ENCODE measurements at places on chromosomes 12 and 14. TPM values are rescaled to one million over a fixed set of nuclear protein-coding genes. Genes with fewer than 3 reads are reported as not detected.

Gene STYK1
- not detected for total RNA-seq

GRCh38 chr14:29636870-29637269 lies 290.8 kb downstream of the PRKD1 start:
- H3K36me3 ChIP-seq, result no peaks in the 10 kb centered on the region
- no peaks in the 10 kb centered on the region for H3K4me1 ChIP-seq
- no peak overlapping the region for H3K4me3 ChIP-seq
- H3K27me3 ChIP-seq, result no peaks in the 10 kb centered on the region

- no peaks in the 10 kb centered on the region for H3K36me3 ChIP-seq
- DNase-seq, result no peak
- no peaks in the 10 kb centered on the region for H3K4me1 ChIP-seq
Measured at GRCh38 chr14:90444077-90444696, 47.4 kb downstream of the CALM1 start.

GRCh38 chr12:60071759-60072191 lies 475.9 kb downstream of the SLC16A7 start:
- no peaks in the 10 kb centered on the region for H3K27me3 ChIP-seq
- H3K27ac ChIP-seq, result no peak overlapping the region
- H3K36me3 ChIP-seq, result no peaks in the 10 kb centered on the region
- H3K4me1 ChIP-seq, result no peaks in the 10 kb centered on the region
- H3K4me3 ChIP-seq, result no peak overlapping the region
- DNase-seq, result no peak

GRCh38 chr14:74326369-74327152 lies 21.7 kb upstream of the VRTN start:
- H3K36me3 ChIP-seq, result no peaks in the 10 kb centered on the region
- H3K4me1 ChIP-seq, result no peaks in the 10 kb centered on the region
- no peak overlapping the region for H3K27ac ChIP-seq
- H3K27me3 ChIP-seq, result peaks cover 6% of the 10 kb centered on the region
- H3K4me3 ChIP-seq, result no peak overlapping the region

Gene PLXNC1
- 27.0 TPM for total RNA-seq

DNA sequence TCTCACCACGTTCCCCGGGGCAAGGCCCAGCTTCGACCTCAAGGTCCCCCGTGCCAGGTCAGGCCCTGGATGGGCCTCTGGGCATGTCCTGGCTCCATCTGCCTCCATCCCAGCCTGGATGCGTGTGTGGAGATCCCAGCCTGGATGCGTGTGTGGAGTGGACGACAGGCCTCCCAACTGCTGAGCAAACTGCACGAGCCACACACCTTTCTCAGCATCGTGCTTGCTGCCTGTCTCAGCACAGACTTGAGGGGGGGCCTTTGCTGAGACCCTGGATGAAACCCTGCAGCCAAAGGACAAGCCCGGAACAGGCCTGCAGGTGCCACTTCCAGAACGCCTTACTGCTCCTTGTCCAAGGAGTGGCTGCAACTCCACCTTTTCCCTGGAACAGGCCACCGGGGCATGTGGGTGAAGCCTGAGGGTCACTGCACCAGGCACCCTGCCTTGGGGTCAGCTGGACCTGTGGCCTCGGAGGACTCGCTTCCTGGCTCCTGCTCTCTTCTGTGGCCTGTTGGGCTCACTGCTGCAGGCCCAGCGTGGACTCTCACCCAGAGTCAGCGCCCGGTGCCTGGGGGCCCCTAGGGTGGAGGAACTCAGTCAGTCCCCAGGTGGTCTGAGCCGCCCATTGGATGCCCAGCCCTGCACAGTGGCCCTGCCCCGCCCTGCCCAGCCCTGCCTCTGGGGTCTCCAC lies 176.0 kb downstream of the KIF26A start:
- H3K36me3 ChIP-seq, result no peaks in the 10 kb centered on the region
- H3K4me3 ChIP-seq, result no peak overlapping the region
- H3K4me1 ChIP-seq, result no peaks in the 10 kb centered on the region
- H3K27me3 ChIP-seq, result no peaks in the 10 kb centered on the region
- no peak overlapping the region for H3K27ac ChIP-seq
- peak; percentile 4 for DNase-seq

Gene KRT72
- not detected for total RNA-seq

DNA sequence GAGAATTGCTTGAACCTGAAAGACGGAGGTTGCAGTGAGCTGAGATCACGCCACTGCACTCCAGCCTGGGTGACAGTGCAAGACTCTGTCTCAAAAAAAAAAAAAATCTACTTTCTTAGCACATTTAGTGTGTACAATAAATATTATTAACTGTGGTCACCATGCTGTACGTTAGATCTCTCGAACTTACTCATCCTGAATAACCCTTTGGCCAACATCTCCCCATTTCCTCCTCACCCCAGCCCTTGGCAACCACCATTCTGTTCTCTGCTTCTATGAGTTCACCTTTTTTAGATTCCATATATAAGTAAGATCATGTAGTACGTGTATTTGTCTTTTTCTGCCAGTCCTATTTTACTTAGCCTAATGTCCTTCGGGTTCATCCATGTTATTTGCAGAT lies 13.4 kb downstream of the FUT8 start:
- no peak for DNase-seq
- H3K36me3 ChIP-seq, result peaks cover 31% of the 10 kb centered on the region
- H3K27me3 ChIP-seq, result no peaks in the 10 kb centered on the region

DNA sequence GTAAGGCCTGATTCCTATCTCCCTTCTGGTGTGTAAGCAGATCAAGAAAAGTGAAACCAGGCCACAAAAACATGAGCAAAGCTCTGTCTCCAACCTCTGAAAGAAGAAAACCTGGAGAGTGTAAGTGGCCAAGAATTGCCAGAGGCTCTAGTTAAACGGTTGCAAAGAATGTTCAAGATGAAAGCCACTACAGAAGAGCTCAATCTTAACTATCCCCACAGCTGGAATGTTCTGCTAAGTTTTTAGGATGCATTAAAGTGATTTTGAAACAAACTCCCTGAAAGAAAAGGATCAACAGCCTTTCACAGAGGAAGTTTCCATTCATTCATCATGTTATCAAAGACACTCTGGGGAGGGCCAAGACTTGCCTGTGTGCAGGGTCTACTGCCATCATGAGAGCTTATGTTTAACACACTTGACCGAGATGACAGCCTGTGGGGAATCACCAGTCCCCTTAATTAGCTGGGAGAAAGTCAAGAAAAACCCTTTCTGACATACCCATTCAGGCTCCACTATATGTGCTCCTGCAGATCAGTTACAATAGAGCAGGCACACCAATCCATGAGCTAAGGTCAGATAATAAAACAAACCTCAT lies 128.0 kb upstream of the OVCH1 start:
- no peak overlapping the region for H3K4me3 ChIP-seq
- H3K27ac ChIP-seq, result no peak overlapping the region
- H3K4me1 ChIP-seq, result no peaks in the 10 kb centered on the region
- no peaks in the 10 kb centered on the region for H3K27me3 ChIP-seq
- no peaks in the 10 kb centered on the region for H3K36me3 ChIP-seq

- peaks cover 7% of the 10 kb centered on the region for H3K4me1 ChIP-seq
- H3K27me3 ChIP-seq, result peaks cover 24% of the 10 kb centered on the region
- peak overlapping the region; percentile 83 for H3K4me3 ChIP-seq
- H3K36me3 ChIP-seq, result no peaks in the 10 kb centered on the region
- no peak for DNase-seq
- H3K27ac ChIP-seq, result no peak overlapping the region
Measured at GRCh38 chr14:34060651-34060999, 109.8 kb upstream of the EGLN3 start.

DNA sequence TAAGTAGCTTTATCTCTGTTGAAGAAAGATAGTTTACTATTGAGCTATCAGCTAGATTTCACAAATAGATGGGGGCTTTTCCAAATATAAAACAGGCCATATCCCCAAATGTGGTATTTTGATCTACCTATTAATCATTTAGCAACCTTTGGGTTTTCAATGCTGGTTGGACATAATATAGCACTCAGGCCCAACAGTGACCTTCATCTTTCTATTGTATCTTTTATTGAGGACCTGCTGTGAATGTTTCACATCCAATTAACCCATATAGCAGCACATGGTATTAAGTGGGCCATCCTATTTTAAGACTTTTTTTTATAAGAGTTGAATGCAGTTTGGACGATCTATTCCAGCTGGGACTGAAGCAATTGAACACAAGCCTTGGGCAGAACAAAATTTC lies 10.0 kb upstream of the NR1H4 start:
- DNase-seq, result no peak
- H3K27me3 ChIP-seq, result no peaks in the 10 kb centered on the region
- H3K4me1 ChIP-seq, result no peaks in the 10 kb centered on the region
- no peaks in the 10 kb centered on the region for H3K36me3 ChIP-seq

DNA sequence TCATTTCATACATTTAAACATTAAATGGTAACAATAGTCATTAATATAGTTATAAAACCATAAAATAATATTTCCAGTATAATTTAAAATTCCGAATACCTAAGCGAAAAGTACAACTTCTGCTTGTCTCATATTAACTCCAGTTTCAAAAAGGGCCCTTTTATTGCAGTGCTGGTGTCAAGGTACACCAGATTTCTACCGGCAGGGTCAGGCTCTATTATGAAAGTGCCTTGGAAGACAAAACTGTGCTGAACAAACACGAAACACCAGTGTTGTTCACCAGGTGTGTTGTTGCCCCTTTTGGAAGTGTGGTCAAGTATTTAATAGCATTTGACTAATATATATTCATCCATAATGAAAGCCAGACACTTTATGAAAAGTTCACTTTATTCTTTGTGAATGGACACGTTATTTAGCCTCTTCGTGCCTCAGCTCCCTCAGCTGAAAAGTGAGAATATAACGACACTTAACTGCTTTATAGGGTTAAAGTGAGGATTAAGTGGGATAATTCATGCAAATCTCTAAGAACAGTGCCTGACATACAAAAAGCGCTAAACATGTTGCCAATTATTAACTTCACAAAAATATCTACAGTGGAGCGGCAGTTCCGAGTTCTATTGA lies 20.3 kb upstream of the GNS start:
- peaks cover 23% of the 10 kb centered on the region for H3K4me1 ChIP-seq
- no peak for DNase-seq
- H3K4me3 ChIP-seq, result peak overlapping the region; percentile 71

DNA sequence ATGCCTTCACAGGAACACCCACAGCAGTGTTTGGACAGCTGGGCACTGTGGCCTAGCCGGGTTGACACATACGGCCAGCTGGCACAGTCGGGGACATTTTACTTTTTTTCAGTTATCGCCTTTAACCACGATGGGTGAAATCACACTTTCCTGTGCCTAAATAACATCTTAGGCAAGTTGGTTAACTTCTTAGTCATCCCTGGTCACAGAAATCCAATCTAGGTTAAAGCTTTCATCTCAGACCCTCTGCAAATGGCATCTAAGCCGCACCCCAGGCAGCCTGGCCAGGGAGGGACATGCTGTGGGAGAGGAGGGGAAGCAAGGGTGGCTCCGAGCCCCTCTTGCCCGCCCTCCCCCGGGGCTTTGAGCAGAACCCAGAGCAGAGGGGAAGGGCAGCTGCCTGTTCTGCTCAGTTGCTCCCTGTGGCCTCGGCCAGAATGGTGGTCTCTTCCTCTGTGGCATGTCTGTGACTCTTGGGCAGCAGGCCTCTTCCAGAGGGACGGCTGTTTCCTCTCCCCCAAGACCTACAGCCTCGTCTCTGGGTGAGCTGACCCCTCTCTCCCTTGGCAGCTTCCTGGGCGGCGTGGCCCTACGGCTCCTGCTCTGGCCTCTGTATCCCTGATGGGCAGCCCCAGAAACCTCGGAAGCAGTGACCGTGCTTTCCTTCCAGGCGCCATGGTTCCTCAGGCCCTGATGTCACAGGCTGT lies 85.4 kb upstream of the DYNC1H1 start:
- H3K27me3 ChIP-seq, result no peaks in the 10 kb centered on the region
- peaks cover 63% of the 10 kb centered on the region for H3K4me1 ChIP-seq
- peak overlapping the region; percentile 76 for H3K27ac ChIP-seq
- H3K4me3 ChIP-seq, result peak overlapping the region; percentile 38

Gene PTGDR
- not detected for total RNA-seq

DNA sequence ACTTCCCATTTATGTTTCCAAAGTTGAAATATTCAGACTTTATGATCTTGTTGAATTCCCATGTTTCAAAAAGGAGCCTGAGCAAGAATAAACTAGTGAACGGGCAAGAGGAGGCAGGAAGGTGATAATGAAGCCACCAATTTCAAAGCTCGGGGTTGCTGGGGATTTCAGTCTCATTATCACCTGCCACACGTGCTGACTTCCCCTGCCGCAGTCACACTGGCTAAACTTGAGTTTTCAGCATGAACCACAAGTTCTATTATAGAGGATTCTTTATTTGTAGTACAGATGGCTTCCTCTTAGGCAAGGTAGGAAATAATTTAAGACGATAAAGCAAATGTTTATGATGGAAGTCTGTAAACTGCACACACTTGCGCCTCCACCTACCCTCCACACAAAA lies 18.1 kb upstream of the DIABLO start:
- no peak overlapping the region for H3K27ac ChIP-seq
- H3K4me3 ChIP-seq, result no peak overlapping the region
- H3K36me3 ChIP-seq, result peaks cover 69% of the 10 kb centered on the region
- no peaks in the 10 kb centered on the region for H3K4me1 ChIP-seq
- H3K27me3 ChIP-seq, result no peaks in the 10 kb centered on the region

DNA sequence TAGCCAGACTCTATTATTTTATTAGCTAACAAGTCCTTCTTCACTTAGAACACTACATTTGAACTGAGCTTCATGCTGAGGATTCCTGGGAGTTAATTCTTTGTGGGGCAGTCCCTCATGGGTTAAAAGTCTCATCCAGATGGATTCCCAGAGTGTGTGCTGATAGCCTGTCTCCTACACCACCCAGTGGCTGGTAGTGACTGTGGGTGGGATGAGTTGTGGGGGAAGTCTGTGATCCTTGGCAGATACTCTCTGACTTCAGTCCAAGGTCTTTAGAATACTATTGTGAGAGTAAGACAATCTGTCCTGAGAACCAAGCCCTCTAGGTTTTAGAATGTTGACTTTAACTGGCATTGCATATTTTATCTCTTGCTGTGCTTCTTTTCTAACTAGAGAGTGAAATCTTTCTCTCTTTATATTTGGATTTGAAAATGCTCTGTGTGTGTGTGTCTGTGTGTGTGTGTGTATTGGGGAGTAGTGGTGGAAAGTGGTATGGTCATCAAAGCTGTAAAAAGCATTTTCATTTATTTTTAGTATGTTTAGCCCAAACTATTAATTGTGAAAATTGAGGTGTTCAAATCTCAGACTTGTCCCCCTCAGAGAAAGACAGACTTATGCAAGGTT lies 37.3 kb downstream of the AKAP6 start:
- H3K4me3 ChIP-seq, result no peak overlapping the region
- no peaks in the 10 kb centered on the region for H3K36me3 ChIP-seq
- peaks cover 3% of the 10 kb centered on the region for H3K27me3 ChIP-seq
- H3K27ac ChIP-seq, result no peak overlapping the region
- H3K4me1 ChIP-seq, result no peaks in the 10 kb centered on the region
